LHCN-M2 (cell line): ENCODE measurements at places on chromosomes 5 and 9.

DNA sequence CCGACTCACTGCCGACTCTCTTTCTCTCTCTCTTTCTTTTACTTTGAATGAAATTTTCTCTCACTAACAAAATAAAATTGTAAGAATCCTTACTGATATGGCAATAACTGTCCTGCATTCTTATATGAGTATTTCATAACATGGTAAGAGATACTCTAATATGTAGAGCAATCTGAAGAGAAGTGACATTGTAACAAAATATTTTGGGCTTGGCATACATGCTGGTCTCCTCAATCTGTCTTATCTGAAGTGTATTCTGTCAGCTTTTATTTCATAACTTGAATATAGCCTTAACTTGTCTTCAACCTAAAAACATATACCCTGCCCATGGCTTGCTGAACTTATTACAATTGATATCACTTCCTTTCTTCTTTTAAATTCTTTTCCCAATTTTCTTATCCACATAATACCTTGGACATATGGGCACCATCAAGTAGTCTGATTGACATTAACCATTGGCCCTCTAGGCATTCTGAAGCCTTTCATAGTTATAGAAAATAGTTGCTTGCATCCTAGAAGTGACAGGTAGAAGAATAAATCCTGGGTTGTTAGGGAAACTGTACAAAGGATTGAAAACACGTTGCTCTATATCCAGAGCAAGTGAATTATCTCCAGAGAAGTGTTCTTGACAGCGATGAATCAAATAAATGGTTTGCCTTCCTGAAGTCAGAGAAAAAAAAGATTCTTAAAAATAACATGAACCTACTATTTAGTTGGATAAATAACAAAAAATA lies 537.6 kb upstream of the TYRP1 start:
- no peak for DNase-seq

DNA sequence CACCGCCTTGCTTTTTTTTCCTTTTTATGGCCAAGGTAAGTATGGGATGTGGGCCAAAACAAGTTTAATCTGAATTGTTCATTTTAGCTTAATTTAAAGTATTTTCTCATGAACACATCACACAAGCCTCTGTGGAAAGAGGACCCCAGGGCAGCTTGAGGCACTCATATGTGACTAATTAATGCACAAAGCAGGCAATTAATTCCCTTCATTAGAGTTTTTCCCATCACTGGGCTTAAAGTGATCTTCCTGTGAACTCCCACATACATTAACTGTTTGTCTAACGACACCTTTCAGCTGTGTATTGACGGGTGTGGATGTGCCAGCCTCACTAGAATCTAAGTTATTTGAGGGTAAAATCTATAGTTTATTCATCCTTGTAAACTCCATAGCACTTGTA lies 103.3 kb downstream of the MRPS27 start:
- no peak for DNase-seq

DNA sequence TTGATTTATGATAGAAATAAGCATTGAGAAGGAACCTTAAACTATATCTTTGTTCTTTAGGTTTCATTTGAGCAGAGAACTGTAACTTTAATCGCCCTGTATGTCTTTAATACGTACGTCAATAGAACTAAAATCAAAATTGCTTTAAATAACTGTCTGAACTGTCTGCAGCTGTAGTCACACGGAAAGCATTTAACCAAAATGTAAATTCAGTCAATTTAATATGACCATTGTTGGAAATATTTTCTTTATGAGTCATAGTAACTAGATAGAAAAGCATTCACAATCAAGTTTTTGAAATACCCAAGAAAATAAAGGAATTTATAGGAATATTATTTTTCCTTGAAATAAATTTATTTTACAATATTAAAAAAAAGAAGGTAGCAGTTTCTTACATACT lies 157.1 kb upstream of the CDH6 start:
- no peak for DNase-seq

DNA sequence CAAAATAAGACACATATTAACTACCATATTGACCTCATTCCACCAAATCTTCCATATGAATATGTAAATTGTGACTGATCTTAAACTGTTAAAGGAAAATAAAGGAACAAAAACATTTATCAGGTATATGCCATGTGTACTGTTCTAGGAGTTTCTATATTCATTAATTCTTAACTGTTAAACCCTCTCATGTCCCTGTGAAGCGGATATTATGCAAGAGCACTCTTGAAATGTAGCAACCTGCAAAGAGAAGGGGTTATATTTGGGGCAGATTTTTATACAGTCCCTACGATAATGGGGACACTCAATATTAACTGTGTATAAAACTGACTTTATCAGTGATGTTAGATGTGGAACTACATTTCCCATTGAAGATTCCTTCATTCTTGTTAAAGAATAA lies 184.9 kb upstream of the OR13F1 start:
- no peak for DNase-seq

DNA sequence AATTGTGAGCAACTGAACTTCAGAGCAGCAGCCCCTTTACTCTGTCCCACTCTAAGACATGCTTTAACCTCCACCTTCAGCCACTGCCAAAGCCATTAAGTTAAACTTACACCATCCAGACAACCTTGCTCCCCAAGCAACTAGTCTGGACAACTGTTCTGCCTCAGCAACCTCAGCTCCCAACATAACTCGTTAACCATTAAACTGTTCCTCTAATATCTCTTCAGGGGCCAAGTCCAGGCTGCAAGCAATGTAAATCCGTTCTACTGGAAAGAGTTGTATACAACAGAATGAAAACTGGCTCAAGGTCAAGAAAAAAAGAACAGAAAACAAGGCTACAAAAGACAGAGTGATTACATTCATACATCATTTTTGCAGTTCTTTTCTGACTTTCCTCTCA lies 131.7 kb upstream of the TARS1 start:
- DNase-seq: no peak

- DNase-seq: peak; percentile 53
These were observed 1.3 kb downstream of the ZNF131 start for GRCh38 chr5:43121913-43122484.

- peak; percentile 88 for DNase-seq
These were observed 3.1 kb downstream of the IER5L start for GRCh38 chr9:129174724-129175514.

DNA sequence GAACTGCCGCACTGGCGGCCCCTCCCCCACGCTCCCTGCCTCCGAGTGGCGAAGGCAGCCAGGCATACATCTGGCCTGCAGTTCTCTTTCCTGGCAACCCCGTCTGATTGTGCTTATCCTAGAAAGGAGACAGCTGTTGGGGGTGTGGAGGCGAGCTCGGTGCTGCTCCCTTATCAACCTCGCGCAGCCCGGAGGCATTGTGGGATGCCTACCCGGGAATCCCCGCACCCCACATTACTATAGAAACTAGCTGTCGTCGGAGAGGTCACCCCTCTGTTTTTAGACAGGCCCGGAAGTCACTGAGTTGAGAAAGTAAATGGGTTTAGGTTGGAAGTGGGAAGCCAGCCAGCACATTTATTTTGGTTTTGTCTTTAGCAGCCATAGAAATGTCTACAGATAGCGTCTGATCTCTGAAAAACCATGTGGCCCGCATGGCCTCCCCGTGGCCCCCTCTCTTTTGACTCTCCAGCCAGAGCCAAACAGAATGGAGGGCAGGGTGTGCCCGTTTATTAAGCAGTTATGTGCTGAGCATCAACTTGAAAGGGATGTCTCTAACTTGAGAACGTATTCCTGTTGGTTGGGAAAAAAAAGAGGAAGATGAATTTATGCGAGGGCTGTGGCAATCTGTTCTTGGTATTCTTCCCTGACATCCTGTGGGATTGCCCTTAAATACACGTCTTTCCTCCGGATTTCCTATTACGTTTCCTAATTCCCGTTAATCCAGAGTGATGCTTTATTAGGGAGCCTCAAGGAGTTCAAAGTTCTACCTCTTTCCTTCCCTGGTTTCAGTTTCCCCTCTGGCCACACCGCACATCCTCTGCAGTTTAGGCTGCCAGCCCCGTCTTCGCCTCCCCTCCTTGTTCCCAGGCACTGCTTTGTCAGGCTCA lies 3.9 kb downstream of the STC2 start:
- peak; percentile 87 for DNase-seq

DNA sequence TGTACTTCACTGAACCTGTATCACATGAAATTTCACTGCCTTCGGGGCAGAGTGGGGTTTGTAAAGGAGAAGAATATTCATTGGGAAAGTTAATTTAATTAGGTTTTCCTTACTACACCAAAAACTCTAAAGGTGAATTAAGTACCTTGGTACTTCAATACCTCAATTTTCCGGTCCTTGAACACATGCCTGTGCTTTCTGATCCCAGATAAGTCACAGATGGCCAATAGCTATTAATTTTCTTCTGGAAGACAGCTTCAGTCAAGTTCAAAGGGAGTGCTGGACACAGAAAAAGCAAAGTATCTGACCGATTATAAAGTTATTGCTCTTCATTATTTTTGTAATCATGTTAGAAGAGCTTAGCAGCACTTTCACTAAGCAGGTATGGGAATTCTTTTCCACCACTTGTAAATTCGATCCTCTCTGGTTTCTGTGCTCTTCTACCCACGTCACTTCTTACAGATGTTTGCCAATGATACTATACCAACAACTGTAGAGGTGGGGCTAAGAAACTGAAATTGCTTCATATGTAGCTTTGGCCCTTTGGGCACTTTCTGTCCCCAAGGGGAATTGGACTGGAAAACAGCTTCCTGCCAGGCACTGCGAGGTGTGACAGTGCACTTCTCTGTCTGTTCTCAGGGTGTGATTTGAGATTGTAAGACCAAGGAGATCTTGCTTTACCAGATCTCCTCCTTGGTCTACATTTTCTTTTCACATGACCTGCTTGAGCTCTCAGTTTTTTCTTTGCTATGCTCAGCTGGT lies 164.0 kb downstream of the CCDC192 start:
- no peak for DNase-seq

DNA sequence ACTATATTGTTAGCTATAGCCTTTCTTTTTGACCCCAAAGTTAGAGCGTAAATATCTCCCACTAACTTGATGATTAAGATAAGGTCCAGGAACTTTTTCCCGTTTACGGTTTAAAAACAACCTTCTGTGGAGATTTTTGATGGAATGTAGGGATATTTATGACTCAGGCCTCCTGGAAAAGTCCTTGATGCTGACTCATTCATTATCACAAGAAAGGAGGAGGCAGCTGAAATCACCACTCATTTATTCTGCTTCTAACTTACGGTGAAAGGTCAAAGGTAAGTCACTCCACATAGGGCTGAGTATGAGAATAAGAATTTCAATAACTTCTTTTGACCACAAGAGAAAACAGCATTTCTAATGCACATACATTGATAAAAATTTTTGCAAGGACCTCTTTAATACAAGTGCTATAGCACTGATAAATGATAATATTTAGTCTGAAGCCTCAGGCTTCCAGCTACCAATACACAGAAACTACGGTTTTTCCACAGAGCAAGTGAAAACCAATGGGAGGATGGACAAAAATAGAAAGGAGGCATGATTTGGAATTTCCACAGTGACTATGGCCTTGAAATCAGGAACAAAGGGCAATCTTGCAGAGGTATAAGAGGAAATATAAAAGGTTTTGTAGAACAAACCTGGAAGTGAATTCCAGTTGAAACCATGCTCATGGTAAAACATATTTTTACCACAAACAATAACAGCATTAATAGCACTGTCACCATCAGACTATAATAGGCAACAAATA lies 146.5 kb downstream of the PPP2R2B start:
- DNase-seq: peak; percentile 93

DNA sequence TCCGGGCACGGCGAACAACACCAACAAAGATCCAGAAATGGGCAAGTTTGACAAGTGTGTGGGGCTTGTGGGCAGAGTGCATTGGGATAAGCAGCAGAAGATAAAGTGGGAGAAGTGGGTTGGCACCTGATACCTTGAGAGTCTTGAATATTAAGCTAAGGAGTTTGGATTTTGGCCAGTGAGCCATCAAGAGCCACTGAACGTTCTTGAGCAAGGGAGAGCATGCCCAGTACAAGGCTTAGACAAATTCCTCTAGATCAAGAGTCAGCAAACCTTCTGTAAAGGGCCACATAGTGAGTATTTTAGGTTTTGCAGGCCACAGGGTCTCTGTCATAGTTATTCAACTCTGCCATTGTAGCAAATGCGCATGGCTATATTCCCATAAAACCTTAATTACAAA lies 26.6 kb upstream of the TRMT10B start:
- DNase-seq: no peak

DNA sequence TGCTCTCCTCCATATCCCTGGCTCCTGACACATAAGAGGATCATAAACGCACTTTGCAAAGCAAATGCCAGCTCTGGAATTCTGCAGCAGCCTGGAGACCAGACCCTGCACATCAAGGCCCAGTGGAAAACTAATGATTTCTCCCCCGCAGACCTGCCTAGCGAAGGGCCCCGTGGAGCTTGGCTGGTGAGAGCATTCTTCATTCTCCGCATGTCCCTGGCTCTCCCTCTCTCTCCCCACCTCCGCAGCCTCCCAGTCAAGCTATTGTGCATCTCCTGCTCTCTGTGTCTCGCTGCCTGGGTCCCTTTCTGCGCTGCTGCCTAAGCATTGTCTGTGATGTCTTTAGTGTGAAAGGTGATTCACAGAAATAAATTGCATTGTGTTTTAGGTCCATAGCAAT lies 46.7 kb downstream of the GRIA1 start:
- no peak for DNase-seq

DNA sequence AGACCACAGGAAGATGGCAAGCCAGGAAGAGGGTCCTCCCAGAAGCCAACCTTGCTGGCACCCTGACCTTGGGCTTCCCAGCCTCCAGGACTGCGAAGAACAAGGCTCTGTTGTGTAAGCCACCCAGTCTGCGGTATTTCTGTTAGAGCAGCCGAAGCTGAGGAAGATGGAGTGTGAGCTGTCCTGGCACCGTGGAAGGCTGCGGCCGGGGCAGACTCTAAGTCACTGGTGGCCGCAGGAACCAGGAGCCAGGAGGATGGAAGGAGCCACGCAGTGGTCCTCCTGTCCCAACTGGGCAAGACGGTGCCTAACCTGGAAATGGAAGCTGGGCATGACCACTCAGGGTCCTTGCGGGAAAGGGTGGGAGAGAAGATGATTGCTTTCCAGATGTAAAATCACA lies 89.1 kb downstream of the ZNF354C start:
- DNase-seq: no peak

- DNase-seq: peak; percentile 35
These were observed 548.5 kb upstream of the GRAMD2B start for GRCh38 chr5:125874717-125875116.

- DNase-seq: no peak
These were observed 203.0 kb downstream of the MED10 start for GRCh38 chr5:6175172-6175854.

DNA sequence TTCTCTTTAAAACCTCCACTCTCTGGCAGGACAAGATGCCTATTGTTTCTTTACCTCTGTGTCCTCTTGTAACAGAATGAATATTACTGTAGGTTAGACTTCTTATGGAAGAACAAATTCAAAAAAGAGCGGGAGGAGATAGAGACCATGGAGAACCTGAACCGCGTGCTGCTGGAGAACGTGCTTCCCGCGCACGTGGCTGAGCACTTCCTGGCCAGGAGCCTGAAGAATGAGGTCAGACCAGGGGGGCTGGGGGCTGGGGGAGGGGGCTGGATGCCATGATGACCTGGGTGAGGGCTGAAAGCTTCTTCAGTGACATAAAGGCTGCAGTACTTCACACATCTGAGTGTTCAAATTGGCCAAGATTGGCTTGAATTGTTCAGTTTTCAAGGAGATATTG lies 61.4 kb downstream of the CFAP90 start:
- no peak for DNase-seq

- DNase-seq: no peak
These were observed 76.1 kb downstream of the SHB start for GRCh38 chr9:37992924-37993349.

- DNase-seq: no peak
These were observed 24.9 kb upstream of the PIK3R1 start for GRCh38 chr5:68190619-68191018.
